ENCODE measurements at places on chromosomes 12 and 14.

- no peak for DNase-seq
These were observed 43.1 kb downstream of the LLPH start for GRCh38 chr12:66087365-66087943.

DNA sequence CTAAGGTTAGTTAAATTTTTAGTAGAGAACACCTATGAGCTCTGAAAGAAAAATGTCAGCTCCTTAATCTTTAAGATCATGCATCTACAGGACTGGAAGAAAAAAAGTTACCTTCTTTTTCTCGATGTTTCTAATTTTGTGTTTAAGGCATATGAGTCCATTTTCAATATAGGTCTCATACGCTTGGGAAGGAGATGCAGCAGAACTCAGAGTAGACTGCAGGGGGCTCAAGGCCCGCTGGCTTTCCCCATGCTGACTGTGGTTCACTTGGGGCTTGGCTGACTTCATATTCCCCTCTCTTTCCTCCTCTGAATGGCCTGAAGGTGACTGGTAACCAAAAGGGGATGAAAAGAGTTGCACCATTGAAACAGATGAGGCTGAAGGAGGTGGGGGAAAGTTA is 1.5 kb downstream of the CAPRIN2 start:
- DNase-seq, result no peak

- DNase-seq, result no peak
These were observed 145.2 kb upstream of the ARID2 start for GRCh38 chr12:45584336-45584735.

DNA sequence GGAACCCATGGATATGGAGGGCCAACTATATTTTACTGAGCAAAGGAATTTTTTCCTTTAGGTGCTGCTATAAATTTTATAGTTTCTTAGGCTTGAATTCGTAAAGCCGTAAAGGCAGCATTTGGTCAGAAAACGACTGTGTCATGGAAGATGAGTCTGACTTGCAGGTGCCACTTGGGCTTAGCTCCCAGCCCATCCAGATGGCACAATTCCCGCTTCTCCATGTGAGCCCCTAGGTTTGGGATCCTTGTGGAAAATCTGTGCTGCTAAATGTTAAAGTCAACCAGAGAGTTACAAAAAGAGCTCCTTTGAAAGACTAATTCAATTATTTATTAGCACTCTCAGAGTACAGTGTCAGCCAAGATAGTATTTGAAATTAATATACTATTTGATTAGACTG is 120.1 kb upstream of the NPAS3 start:
- no peak for DNase-seq

- no peak for DNase-seq
These were observed 7.2 kb downstream of the DTD2 start for GRCh38 chr14:31449971-31450610.

DNA sequence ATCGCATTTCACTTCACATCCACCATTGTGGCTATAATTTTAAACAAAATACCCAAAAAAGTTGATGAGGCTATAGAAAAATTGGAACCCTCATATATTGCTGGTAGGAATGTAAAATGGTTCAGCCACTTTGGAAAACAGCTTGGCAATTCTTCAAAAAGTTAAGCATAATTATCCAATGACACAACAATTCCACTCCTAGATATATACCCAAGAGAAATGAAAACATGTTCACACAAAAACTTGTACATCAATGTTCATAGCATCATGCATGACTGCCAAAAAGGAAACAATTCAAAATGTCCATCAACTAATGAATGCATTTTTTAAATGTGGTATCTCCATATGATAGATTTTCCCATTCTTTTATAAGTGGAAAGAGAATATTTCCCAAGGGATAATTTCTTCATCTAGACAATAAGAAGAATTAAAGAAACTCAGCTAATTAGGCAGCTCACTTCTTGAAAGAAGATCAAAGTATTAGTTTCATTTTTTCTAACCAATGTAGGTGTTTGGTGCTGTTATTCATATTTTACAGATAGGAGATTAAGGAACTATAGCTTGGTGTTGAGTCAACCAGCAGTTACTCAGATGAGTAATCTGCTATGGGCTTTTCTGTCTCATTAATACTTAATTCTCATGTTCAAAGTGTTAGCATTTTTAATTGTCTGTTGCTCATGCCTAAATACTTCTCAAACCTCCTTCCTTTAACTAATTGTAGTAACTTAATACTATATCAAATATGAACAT is 32.8 kb downstream of the YEATS4 start:
- no peak for DNase-seq

DNA sequence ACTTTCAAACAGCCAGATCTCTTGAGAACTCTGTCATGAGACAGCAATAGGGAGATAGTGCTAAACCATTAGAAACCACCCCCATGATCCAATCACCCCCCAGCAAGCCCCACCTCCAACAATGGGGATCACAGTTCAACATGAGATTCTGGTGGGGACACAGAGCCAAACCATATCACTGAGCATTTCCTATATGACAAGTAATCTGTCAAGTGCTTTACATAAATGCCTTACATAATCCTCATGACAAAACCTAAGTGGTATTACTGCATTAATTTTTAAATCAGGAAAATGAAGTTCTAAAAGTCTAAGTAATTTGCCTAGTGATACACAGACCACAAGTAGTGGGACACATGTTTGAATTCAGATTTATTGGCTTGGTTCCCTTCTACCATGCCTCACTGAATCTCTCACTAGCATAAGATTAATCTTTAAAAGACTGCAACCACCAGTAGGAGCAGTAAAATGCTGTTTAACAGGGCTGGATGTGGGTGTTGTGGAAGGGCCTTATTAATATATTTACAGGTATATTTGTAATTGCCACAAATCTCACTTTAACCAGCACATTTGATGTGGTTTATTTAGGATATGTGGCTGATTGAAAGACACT is 323.1 kb upstream of the FBXO33 start:
- no peak for DNase-seq

DNA sequence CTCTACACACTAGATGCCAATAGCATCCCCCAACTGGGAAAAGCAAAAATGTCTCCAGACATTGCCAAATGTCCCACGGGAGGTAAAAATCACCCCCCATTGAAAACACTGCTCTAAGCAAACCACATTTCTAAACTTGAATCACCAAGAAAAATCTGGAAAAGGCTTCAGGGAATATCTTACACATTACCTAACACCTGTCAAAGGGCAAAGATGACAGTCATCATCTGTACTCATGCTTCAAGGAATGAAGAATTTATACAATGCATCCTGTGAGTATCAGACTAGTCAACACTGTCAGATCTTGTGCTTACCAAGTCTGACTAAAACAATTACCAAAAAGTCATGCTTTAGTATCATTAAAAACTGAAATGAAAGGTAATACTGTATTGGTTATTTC is 161.6 kb upstream of the SOX5 start:
- no peak for DNase-seq

GRCh38 chr14:103016594-103016993 is 40.8 kb downstream of the CDC42BPB start:
- DNase-seq, result no peak

GRCh38 chr14:99579903-99580571 is 24.0 kb downstream of the CCDC85C start:
- DNase-seq, result no peak

- DNase-seq, result no peak
These were observed 283.9 kb downstream of the TMTC2 start for GRCh38 chr12:82970614-82971013.

- no peak for DNase-seq
These were observed 11.9 kb downstream of the AKT1 start for GRCh38 chr14:104783484-104784217.

All from stimulated activated CD8-positive, alpha-beta memory T cell treated with anti-CD3 and anti-CD28 coated beads, Interleukin-4, amount 100 ng/mL, for 4 hours (primary cell).